ENCODE measurements at places on chromosomes 5 and 9.

DNA sequence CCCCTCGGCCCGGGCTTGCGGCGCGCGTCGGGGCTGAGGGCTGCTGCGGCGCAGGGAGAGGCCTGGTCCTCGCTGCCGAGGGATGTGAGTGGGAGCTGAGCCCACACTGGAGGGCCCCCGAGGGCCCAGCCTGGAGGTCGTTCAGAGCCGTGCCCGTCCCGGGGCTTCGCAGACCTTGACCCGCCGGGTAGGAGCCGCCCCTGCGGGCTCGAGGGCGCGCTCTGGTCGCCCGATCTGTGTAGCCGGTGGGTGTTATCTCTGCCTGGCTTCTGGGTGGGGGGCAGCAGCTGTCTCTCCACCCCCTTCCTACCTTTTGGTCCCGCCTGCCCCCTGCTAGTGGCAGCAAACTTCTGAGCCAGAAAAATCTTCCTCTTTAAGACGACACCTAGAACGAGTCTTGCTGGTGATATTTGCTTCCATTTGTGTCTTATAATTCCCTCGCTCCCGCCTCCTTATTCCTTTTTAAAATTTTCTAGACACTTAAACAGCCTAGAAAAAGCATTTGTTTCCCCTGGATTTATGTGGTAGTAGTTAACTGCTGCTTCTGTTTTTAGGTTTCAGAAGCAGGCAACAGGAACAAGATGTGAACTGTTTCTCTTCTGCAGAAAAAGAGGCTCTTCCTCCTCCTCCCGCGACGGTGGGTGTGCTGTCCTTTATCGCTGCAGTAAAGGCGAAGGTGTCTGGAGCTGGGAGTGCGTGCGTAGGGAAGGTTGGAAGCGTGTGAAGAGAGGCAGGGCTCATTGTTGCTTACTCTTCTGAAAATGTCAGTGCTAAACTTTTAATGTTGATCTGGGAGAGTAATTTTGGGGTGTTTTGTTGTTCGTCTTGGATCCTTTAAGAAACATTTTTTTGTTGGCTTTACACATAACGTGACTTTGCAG is 554 bp downstream of the JAK2 start:
- DNase-seq = peak; percentile 15

GRCh38 chr9:76690973-76691370 is 73.3 kb upstream of the PCA3 start:
- DNase-seq = no peak

GRCh38 chr5:30523061-30523460 is 670.4 kb upstream of the CDH6 start:
- no peak for DNase-seq

DNA sequence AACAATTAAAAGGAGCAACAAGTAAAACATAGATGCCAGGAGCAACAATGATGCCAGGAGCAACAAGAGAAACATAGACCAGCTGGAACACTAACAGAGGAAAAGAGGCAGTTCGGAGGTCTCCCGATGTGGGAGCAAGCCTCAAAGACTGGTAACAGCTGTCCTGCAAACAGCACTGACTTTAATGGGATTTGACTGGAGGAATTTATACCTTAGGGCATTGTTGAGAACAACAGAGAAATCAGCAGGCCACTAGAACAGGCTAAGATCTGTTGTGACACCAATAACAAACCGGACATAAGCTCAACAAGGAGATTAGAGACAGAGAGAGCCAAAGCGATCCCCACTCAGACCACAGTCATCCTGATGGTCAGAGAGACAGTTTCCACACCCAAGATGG is 11.8 kb upstream of the SYK start:
- no peak for DNase-seq

DNA sequence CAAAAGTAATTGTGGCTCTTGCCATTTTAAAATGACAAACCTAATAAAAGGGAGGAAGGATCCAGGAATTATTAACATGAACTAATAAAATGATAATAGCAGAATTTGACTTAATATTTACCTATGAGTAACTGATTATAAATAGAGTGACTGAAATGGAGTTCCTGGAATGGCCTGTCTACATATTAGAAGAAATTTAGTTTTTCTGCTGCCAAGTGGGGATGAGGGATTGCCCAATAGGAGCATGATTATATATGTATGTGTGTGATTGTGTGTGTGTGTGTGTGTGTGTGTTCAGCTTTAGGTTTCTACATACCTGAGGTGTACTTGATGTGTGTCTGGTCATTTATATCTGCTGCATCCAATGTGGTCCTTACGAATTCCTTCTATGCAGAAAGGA is 36.6 kb upstream of the ITGA1 start:
- DNase-seq = no peak

DNA sequence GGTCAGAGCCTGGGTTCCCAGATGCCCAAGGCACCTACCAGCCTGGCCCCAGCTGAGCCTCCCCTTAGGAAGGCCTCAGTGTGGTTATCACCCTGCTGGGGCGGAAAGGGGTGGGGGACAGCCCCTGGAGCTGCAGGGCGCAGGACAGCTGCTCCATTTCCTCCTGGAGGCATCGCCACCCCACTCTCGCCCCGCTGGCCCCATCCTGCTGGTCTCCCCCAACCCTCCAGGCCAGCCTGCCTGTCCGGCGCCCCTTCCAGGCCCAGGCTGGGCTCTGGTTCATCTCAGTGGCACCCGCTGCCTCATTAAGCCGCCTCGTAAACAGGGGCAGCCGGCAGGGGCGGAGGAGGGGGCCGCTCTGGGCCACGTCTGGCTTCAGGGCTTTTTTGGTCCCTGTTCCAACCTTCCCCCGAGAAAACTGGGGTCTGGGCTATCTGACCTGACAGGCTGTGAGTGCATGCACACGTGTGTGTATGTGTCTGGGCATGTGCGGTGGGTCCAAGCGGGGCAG is 30.8 kb upstream of the ENHO start:
- no peak for DNase-seq

DNA sequence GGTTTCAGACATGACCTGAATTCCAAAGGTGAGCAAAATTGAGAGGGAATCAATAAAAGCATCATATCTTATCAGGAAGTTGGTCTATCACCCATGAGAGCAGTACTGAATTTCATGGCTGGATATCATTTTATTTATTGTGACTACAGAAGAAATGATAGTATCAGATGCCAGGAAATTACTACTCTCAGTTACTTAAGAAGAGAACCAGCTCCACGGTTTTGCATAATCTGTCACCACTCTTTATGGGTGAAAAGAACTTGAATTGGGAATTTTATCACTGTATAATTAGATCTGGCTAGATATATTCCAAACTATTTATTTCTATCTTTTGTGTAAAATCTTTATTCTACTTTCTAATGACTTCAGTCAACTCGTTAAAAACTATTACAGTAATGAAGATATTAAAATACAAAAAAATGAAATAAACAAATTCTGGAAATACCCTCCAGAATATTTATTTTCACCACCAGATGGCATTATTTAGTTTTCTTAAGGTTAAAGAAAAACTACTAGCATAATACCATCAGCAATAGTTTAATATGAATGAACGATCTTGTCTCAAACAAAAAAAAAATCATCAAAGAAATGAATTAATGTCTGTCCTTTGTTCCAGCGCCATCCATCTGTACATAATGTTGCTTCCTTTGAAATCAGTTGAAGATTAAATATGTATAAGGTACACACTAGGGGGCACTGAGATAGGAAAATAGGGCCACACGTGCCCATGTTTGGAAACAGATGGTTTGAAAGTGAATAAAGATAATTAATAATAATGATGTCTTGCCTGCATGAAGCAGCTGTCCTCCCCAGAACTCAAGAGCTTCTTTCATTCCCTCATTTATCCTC is 84.7 kb upstream of the SLCO6A1 start:
- no peak for DNase-seq

DNA sequence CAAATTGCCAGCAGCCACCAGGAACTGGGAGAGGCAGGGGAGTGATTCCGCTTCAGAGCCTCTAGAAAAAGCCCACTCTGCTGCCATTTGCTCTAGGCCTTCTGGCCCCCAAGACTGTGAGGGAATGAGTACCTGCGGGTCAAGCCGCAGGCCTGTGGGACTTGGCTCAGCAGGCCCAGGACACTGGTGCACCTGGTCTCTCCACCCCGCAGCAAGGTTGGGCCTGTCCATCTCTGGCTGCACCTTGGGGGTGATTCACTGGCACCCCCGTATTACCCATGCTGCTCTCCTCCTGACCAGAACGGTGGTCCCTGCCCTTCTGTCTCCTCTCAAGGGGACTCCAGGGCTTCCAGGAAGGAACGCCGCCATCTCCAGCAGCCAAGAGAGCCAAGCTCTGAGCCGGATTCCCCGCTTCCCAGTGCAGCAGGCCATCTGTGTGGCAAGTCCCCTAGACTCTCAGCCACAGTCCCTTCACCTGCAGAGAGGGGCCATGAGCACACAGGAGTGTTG is 78.4 kb upstream of the OLFM1 start:
- no peak for DNase-seq

DNA sequence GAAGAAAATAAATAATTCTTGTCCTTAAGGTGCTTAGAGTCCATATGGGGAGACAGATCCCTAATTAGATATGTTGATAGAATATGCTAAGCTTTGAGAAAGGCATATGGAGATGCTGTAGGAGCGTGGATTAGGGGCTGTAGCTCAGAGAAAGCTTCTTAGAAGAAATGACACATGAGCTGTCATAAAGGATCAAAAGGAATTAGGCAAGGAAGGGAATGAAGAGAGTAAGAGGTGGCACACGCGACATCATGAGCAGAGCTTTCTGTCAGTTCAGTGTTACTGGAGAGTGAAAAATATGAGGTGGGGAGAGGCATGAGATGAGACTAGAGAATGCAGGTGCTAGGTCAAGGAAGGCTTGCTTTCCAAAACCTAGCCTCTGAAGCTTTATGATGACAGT is 118.6 kb downstream of the KIAA0825 start:
- DNase-seq = no peak

DNA sequence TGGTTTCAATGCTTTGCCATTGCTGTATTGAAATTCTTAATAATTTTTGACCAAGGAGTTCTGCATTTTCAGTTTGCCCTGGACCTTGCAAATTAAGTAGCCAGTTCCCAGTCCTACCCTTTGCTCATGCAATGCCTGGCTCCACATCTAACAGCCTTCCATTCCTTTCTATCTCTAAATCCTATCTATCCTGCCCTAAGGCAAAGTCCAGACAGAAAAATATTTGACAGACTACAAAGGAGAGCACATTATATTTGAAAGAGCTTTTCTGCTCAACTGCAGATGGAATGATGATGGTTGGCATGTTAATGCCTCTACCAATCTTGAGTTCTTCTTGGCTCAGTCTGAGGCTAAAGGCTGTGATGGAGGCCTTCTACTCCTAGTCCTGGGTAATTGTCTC is 15.5 kb downstream of the SLC22A4 start:
- DNase-seq = no peak

DNA sequence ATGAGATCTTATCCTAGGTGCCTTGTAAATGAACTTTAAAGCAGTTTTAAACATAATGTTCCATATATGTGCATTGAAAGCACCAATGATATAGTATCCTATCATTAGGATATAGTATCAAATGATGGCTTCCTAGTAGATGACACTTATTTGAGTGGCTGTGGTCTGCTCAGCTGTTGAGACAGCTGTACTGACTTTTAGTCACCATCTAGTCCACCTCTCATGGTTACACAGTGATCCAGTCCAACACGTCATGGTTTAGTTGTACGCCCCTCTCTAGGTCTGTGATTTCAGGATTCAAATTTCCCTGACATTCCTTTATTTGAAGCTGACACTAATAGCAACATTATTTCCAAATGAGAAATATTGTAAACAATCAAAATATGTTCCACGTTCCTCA is 127.3 kb upstream of the TUT7 start:
- no peak for DNase-seq

DNA sequence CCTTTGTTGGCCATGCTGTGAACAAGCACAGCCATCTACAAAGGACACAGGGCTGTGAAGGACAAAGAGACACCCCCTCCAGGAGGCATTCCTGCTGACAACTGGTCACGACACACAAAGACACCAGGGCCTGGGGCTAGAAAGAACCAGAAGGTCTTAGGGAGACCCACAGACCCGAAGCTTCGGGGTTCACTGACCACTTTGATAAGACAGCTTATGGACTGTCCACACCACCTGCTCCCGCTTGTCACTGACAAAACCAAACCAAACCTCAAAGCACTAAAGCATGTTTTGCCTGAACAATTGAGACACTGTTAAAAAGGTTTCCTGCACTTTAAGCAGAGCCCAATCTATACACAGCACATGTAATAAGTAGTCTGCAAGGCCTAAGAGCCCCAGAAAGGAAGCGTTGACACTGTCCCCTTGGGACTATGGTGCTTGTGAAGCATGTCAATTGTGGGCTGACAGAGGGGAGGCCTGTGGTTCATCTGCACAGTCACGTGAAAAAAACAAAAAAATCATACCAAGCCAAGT is 185.0 kb downstream of the GAPVD1 start:
- DNase-seq = no peak

- no peak for DNase-seq
These were observed 28.0 kb upstream of the SLC28A3 start for GRCh38 chr9:84368601-84369000.

DNA sequence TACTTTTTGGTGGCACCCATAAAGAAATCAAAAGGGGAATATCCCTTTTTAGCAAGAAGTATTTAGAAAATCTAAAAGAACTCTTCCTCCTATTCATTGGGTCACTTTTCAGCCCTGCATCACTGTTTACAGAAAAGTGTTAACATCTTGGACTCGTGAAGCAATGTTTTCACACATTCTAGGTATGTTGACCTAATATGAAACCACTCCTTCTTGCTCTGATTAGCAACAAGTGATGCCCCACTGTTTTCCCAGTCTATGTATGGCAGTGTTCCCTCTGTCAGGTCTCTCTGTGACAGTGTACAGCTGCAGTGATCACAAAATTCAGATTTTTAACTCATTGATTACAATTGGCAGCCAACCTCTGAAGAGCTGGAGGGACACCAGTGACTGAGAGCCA is 148.2 kb upstream of the SLC12A2 start:
- no peak for DNase-seq

- no peak for DNase-seq
These were observed 17.5 kb downstream of the CXCL14 start for GRCh38 chr5:135561266-135561665.

DNA sequence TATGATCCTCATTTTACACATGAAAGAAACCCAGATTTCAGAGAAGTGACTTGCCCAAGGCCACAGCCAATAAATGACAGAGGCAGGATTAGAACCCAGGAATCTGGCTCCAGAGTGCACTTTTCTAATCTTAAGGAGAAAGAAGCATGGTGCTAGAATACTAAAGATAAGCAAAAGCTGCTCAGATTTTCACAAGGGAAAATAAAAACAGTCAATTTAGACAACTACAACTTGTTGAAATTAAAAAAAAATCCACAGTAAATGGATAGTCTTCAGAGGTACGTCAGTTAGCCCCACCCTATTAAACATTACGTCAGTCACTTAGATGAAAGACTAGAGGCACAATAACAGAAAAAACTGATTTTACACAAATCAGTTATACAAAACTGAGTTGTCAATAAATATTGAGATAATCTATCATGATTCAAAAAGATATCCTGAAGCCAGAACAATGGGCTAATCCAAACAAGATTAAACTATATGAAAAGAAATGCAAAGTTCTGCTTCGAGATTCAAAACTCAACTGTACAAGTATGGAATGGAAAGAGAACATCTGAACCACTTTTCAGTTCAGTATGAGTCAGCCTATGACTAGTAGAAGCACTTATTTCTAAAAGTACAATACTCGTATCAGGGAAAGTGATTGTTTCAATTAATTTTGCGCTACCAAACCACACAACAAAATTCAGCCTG is 9.3 kb downstream of the TMEM245 start:
- DNase-seq = no peak

GRCh38 chr9:134559013-134559412 is 82.6 kb upstream of the COL5A1 start:
- DNase-seq = no peak
